Retina (tissue), 1 donor: ENCODE measurements at places on chromosomes 5 and 9.

GRCh38 chr9:117258184-117258866 lies 156.5 kb downstream of the ASTN2 start:
- DNase-seq, result peak; percentile 36

GRCh38 chr5:9239071-9239470 lies 306.8 kb downstream of the SEMA5A start:
- no peak for DNase-seq

- DNase-seq, result peak; percentile 53
These were observed 53.6 kb downstream of the SEMA4D start for GRCh38 chr9:89444274-89444673.

DNA sequence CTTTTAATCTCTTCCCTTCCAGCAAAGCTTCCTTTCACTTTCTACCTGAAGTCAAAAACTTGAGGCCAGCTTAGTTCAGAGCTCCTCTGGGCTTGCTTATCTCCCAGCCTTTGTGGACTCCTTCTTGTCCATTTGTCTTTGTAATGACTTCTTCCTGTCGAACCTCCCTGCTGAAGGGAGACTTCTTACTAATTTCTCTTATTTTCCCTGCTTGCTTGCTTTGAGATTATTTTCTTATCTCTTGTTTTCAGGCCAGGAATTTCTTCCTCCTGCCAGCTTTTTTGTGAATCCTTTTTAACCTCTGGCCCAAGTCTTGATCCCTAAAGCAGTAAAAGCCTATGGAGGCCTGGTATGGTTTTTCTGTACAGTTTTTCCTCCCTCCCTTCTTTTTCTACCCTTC lies 46.8 kb upstream of the DHFR start:
- no peak for DNase-seq

DNA sequence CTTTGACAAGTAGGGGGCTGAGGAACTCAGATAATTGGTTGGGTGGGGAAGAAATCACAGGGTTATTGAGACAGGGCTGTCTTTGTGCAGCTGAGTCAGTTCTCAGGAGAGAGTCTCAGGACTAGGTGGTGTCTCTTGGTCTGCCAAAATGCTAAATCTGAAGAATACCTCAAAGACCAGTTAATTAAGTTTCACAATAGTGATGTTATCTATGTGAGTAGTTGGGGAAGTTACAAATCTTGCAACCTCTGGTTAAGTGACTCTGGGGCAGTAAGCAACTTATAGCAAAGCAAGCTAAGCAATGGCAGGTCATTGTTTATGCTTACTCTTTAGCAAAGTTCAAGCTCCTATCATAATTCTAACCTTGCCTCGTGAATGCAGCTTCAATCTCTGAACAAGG lies 53.6 kb downstream of the GIN1 start:
- DNase-seq, result no peak

GRCh38 chr9:127207734-127208410 lies 56.7 kb upstream of the GARNL3 start:
- DNase-seq, result no peak

- DNase-seq, result no peak
These were observed 49.0 kb upstream of the FOXE1 start for GRCh38 chr9:97804059-97804365.

DNA sequence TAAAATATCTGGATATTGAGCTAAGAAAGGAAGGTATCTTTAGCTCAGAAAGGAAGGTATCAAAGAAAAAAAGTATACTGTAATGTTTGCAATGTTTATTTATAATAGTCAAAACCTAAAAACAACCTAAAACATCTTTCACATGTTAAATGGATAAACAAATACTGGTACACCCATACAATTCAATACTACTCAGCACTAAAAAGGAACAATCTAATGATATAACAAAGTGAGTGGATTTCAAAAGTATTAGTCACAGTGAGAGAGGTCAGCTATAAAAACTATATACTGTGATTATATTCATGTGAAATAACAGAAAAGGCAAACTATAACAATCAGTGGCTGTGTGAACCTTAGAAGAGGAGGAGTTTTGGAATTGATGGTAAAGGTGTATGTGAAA lies 455.0 kb upstream of the FTMT start:
- DNase-seq, result no peak

- no peak for DNase-seq
These were observed 67.6 kb downstream of the C9orf50 start for GRCh38 chr9:129553277-129553676.

DNA sequence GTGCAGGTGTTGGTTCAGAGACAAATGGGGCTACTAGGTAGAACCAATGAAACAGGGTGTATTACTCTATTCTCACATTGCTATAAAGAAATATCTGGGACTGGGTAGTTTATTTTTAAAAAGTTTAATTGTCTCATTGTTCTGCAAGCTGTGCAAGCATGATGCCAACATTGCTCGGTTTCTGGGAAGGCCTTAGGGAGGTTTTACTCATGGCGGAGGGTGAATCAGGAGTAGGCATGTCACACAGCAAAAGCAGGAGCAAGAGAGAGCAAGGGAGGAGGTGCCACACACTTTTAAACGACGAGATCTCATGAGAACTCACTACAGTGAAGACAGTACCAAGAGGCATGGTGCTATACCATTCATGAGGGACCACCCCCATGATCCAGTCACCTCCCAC lies 134.6 kb downstream of the PIK3R1 start:
- no peak for DNase-seq

GRCh38 chr5:5419291-5420210 lies 2.9 kb upstream of the ICE1 start:
- peak; percentile 52 for DNase-seq

GRCh38 chr5:65925044-65925600 lies 1.3 kb upstream of the ERBIN start:
- DNase-seq, result peak; percentile 94

DNA sequence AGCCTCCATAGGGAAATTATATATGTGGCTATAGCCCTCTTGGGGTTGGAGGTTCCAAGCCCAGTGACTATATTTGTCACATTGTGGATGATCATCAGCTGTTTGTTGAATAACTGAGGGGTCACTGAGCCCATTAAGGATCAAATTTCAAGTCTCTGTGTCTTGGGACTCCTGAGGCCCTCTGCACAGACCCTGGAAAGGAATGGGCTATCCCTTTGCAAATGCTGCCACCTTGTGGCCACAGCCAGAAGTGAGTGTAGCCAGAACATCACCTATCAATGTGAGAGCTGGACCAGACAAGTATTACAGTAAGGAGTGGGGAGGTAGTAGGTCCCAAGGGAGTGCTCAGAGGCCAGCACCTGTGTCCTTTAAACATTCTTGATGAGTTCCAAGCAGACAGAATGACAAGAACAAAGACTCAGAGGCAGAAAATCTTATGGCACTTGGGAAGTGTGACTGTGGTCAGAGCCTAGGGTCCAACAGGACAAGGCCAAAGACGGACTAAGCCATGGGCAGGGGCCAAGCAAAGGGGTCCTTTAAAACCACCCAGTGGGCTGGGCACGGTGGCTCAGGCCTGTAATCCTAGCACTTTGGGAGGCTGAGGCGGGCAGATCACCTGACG lies 8.2 kb downstream of the RPP25L start:
- DNase-seq, result peak; percentile 84

GRCh38 chr9:29209748-29210291 lies 1636.5 kb upstream of the C9orf72 start:
- DNase-seq, result no peak

DNA sequence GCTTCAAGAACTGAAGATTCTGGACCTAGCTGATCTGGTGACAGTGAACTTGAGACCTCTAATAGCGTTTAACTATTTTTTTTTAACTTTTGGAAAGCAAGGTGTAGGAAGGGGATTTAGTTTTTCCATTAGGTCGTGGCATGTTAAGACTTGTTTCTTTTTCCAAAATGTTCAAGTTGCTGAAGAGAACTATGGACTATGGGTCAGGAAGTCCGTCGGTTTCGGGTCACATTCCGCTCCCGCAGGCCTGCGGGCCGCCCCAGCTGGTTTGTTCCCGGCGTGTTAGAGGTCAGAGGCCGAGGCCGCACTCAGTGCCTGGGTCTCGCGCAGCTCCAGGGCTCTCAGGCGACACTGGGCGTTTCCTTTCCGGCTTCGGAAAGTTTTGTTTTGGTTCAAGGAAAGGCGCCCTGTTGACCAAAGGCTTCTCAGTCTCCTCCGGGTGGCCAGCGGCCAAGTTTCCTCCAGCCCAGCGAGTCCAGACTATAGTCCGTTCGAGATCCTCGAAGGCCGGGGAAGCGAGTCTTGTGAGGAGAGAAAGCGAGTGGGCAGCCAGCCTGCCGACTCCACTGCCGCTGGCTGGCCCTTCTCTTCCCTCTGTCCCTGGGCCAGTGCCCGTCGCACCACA lies 586 bp upstream of the FCHO2 start:
- no peak for DNase-seq

DNA sequence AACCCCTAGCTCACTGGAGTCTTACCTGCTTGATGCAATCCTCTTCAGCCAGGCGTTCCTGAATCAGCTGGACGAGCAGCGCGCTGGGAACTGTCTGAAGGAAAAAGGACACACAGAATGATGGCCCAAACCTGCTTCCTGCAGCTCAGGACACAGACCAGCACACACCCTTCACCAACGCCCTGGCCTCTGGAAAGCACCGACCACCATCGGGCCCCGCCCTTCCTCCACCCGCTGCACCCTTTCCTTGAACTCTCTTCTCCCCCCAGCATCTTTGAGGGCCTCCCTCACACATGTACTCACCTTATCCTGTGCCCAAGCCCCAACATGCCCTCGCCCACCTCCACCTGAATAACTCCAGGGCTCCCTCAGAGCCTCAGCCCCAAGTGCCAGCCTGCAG lies 23.3 kb downstream of the AK8 start:
- DNase-seq, result no peak

DNA sequence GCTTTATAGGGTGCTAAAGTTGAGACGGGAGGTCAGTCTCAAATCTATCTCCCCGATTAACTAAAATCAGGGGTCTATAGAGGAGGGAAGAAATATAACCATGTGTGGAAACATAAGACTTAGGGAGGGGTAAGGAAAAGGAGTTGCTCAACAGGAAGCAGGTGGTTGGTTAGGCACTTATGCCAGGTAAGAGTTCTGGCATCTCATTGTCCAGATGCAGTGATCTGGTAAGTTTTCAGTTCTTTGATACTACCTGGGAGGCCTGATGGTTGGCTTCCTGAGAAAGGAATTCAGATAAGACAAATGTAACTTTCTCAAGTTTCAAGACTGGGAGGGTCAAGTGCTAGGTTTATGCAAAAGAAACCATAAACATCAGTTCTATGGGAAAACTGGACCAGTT lies 47.7 kb downstream of the CERT1 start:
- DNase-seq, result no peak

DNA sequence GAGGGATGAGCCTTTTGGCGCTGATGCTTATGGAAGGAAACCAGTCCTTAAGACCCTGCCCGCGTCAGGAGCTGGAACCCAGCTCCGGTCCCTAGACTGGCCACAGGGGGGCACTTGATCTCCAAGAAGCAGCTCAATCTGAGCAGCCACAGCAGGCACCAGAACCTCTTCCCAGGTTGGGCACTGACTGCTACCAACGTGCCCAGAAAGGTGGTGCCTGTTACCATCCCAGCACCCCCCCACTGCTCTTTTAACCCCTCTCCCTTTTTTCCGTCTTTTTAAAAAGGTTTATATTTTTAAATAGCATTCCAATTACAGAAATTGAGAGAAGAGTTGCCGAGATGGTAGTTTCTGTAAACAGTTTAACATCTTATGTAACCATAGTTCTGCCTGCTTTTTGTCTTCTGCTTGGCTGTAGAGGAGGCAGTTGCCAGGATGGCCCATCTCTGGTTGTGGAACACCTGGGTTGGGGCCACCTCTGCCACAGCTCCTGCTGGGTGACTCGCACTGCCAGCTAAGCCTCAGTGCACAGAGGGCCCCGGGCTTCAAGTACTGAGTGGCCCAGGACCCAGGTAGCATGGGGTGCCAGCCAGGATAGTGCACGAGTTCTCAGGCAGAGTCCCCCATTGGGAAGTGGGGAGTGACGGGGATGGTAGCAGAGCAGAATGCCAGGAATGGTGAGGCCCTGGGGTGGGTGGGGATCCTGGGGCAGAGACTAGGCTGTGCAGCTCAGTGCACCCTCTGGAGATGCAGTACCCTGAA lies 62.8 kb downstream of the PFDN1 start:
- peak; percentile 67 for DNase-seq

DNA sequence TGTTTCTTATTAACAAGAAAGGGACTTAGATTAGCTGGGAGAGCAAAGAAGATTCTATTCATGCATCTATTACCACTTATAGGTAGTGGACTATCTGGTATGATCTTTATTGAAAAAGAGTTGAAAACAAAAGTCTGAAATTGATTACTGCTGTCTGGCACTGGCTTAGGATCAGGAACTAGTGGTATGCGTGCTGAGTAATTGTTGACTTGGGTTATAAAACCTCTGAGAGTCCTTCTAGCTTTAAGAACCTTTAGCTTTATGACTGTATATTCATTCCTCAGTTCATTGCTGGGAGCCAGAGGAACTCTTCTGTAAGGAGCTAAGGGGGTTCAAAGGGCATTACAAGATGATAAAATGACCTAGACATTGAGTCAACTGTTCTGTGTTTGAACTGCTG lies 7.6 kb downstream of the SLC1A1 start:
- DNase-seq, result no peak

DNA sequence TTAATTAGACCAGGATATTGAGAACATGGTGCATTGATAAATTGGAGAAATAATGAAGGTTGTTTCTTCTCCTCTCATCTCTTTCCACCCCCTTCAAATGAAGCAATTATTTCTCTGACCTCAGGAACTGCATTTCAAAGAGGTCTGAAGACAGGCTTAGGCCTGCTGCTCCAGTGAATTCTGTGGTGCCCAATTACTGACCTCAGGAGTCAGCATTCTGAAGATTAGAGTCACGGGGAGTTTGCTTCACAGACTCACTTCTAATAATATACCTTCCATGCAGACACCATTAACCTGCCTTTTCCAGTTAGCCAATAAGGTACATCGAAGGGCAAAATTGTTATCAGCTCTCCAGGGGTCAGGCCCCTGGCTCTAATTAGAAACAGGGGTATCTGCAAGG lies 270.9 kb downstream of the GAS1 start:
- no peak for DNase-seq

DNA sequence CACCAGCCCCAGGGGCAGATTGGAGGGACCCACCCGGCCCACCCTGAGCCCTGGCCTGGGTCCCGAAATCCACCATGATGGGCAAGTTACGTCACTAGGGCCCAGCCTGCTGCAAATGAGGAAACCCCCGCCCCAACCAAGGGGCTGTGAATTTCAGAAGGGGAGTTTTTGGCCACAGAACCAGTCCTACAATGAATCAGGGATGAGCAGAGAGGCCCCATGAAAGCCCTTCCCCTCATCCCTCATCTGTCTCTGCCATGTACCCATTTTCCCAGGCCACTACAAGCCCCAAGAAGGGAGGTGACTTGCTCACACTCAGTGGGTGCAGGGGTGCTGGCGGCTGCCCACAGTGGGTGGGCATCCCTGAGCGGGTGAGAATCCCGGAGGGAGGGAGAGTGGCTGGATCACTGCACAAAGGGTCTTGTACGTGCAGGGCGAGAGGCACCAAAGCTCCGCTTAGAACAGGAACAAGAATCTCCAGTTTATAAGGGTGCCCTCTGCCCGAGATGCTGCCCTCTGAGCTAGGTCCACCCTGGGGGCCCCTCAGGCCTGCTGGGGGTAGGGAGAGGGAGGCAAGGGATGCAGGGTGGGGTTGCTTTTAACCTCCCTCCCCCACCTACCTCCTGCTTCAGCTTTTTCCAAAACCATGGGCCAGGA lies 10.4 kb upstream of the TCF7 start:
- DNase-seq, result no peak

GRCh38 chr9:9819886-9820285 lies 792.9 kb downstream of the PTPRD start:
- DNase-seq, result no peak

- DNase-seq, result no peak
These were observed 687.6 kb downstream of the CETN3 start for GRCh38 chr5:89721931-89722330.
